CD8-positive, alpha-beta memory T cell (primary cell): ENCODE measurements at places on chromosomes 1 and 21. TPM values are rescaled to one million over a fixed set of nuclear protein-coding genes. Genes with fewer than 3 reads are reported as not detected.
A peak's percentile ranks its signal among the peaks of the same experiment; 100 is the strongest.

GRCh38 chr1:87203904-87204303 is 124.8 kb upstream of the LMO4 start:
- H3K4me1 ChIP-seq, result no peaks in the 10 kb centered on the region
- no peak overlapping the region for H3K4me3 ChIP-seq
- peaks cover 5% of the 10 kb centered on the region for H3K27me3 ChIP-seq
- DNase-seq, result no peak
- no peak overlapping the region for H3K27ac ChIP-seq

DNA sequence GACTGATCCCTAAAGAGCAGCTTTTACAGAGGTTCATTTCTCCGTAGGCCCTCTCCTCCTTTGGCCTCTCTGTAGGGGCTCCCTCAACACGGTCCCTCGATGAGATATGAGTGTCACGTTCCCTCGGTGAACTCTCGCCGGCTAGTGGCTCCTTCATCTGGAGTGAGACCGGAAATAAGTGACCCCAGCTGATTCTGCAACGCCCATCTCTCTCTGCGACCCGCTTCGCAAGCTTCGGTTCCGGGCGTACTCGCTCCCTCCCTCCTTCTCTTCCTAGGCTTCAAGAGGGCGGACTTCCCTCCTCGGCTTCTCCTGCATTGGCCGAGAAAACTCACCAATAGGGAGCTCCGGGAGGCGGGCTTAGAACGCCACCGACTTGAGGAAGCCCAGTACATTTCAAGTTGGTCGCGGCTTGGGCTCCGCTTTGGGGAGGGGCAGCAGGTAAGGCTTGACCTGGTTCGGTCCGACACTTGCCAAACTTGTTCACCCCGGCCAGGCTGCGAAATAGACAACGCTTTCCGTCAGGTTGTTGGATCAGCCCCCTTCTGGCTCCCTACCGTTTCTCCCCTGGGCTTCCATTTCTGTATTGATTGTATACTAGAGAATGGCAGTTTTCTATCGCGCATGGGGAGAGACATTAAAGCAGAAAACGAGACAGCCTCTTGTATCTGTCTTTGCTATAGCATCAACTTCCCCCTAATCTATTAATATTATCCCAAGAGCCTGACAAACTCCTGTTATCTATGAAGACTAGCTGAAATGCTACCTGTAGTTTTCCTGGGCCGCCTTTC is at the start of the genes ANKRD34A and POLR3GL:
Gene ANKRD34A, minus strand, starts transcription at position 248 of the 791 bp plus-strand sequence. CDS start 2,816 bp downstream, outside the sequence.
Gene POLR3GL, plus strand, starts transcription at position 363 of the 791 bp plus-strand sequence. CDS start 10,176 bp downstream, outside the sequence.
- peaks cover 44% of the 10 kb centered on the region for H3K4me1 ChIP-seq
- H3K4me3 ChIP-seq, result peak within 1 kb of the TSS; percentile 88
- peak; percentile 90 for DNase-seq
- no peaks in the 10 kb centered on the region for H3K36me3 ChIP-seq
- no peaks in the 10 kb centered on the region for H3K27me3 ChIP-seq

- no peaks in the 10 kb centered on the region for H3K36me3 ChIP-seq
- no peak overlapping the region for H3K4me3 ChIP-seq
- no peaks in the 10 kb centered on the region for H3K27me3 ChIP-seq
- no peaks in the 10 kb centered on the region for H3K4me1 ChIP-seq
- DNase-seq, result no peak
Observed at GRCh38 chr1:222247081-222247480, 300.8 kb downstream of the HHIPL2 start.

- no peaks in the 10 kb centered on the region for H3K36me3 ChIP-seq
- no peak overlapping the region for H3K4me3 ChIP-seq
- no peak overlapping the region for H3K27ac ChIP-seq
- DNase-seq, result no peak
Observed at GRCh38 chr21:29737186-29737585, 202.6 kb downstream of the GRIK1 start.

- no peak for DNase-seq
- H3K27me3 ChIP-seq, result no peaks in the 10 kb centered on the region
- no peaks in the 10 kb centered on the region for H3K4me1 ChIP-seq
- no peak overlapping the region for H3K27ac ChIP-seq
- no peaks in the 10 kb centered on the region for H3K36me3 ChIP-seq
Observed at GRCh38 chr1:18602533-18603211, 28.0 kb upstream of the PAX7 start.

- no peaks in the 10 kb centered on the region for H3K27me3 ChIP-seq
- H3K27ac ChIP-seq, result no peak overlapping the region
- no peak for DNase-seq
- no peaks in the 10 kb centered on the region for H3K4me1 ChIP-seq
- H3K36me3 ChIP-seq, result no peaks in the 10 kb centered on the region
- no peak overlapping the region for H3K4me3 ChIP-seq
Observed at GRCh38 chr1:208747979-208748378, 503.8 kb upstream of the PLXNA2 start.

GRCh38 chr1:214670098-214670497 is 67.1 kb downstream of the CENPF start:
- no peak for DNase-seq
- no peak overlapping the region for H3K27ac ChIP-seq
- H3K27me3 ChIP-seq, result no peaks in the 10 kb centered on the region

- no peaks in the 10 kb centered on the region for H3K4me1 ChIP-seq
- H3K4me3 ChIP-seq, result no peak overlapping the region
- H3K27me3 ChIP-seq, result no peaks in the 10 kb centered on the region
- H3K27ac ChIP-seq, result no peak overlapping the region
Observed at GRCh38 chr1:17826165-17826488, 71.0 kb downstream of the ACTL8 start.

DNA sequence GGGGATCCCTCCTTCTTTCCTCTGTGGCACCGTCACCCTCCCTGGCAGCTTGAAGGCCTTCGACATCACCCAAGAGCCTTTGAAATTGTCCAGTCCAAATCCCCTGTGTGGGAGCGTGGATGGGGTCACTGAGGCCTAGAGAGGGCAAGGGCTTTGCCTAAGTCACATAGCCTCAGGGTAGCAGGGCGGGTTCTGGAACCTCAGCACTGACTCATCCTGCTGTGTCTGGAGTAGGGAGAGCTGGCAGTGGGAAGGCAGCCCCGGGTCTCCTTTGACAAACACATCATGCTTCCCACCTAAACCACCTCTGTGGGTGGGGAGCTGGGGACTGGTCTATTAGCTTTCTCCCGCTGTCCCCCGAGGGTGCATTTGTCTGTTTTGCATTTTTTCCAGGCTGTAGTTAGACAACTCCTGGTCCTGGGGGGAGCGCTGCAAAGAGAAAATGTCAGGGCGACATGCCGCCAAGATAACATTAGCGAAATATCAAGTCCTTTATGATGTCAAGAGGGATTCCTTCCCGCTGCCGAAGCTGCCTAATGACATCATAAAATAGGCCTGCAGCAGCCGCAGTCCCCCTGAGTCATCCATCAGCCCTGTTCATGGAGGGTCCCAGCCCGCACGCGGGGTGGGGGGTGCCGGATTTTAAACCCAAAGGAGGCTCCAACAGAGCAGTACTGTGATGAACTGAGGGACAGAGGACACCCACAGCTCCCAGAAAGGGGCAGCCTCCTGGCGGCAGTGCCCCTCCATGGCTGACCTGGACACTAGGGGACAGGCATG is 77.0 kb upstream of the POU3F1 start:
- DNase-seq, result no peak
- H3K36me3 ChIP-seq, result no peaks in the 10 kb centered on the region
- H3K27me3 ChIP-seq, result no peaks in the 10 kb centered on the region
- H3K4me1 ChIP-seq, result no peaks in the 10 kb centered on the region

DNA sequence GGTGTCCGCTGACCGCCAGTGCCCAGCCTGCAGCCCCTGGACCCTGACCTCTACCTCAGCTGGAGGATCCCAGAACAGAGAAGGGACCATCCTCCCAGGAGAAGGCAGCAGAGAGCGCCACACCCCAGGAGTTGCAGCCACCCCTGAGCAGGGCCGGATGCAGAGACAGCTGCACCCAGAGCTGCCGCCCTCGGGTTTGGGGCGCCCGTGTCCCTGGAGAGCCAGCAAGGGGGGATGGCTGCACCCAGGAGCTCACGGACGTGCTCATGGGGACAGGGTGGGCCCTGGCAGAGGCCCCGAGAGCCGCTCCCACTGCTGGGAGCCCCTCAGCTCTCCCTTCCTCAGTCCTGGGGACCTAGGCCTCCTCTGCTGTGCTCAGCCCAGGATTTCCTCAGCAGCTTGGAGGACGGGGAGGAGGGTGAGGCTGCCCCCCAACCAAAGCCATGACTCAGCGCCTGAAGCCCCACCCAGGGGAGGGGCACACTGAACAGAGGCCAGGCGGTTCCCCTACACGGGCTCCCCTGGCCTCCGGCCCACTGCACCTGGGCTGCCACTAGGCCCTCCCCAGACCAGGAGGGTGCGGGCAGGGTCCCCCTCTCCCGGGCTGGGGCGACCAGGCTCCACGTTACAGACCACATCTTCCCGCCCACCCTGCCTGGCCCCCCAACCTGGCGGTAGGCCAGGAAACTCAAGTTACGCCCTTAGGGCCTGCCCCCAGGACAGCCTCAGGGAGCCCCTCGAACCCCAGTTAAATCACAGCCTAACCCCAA is 2.2 kb downstream of the ACAP3 start:
- peak; percentile 64 for DNase-seq
- peak overlapping the region; percentile 72 for H3K27ac ChIP-seq
- H3K36me3 ChIP-seq, result no peaks in the 10 kb centered on the region
- H3K4me1 ChIP-seq, result peaks cover 39% of the 10 kb centered on the region
- no peaks in the 10 kb centered on the region for H3K27me3 ChIP-seq

GRCh38 chr21:26920055-26920454 is 46.8 kb downstream of the ADAMTS5 start:
- no peak overlapping the region for H3K27ac ChIP-seq
- H3K36me3 ChIP-seq, result no peaks in the 10 kb centered on the region
- DNase-seq, result no peak
- H3K4me1 ChIP-seq, result no peaks in the 10 kb centered on the region
- H3K4me3 ChIP-seq, result no peak overlapping the region

GRCh38 chr1:48182439-48182838 is 40.1 kb upstream of the SLC5A9 start:
- H3K27ac ChIP-seq, result no peak overlapping the region
- no peak for DNase-seq
- H3K36me3 ChIP-seq, result no peaks in the 10 kb centered on the region
- no peaks in the 10 kb centered on the region for H3K27me3 ChIP-seq

- peak overlapping the region; percentile 66 for H3K4me3 ChIP-seq
- H3K27ac ChIP-seq, result no peak overlapping the region
- peak; percentile 77 for DNase-seq
- peaks cover 12% of the 10 kb centered on the region for H3K27me3 ChIP-seq
Observed at GRCh38 chr1:117758444-117759316, 152.8 kb downstream of the TENT5C start.

GRCh38 chr1:85889870-85890269 is 181.6 kb upstream of the ZNHIT6 start:
- H3K27ac ChIP-seq, result no peak overlapping the region
- no peak for DNase-seq
- H3K4me3 ChIP-seq, result no peak overlapping the region
- no peaks in the 10 kb centered on the region for H3K4me1 ChIP-seq

GRCh38 chr21:46036696-46037330 is 55.2 kb downstream of the COL6A1 start:
- H3K27me3 ChIP-seq, result no peaks in the 10 kb centered on the region
- no peaks in the 10 kb centered on the region for H3K36me3 ChIP-seq
- no peak overlapping the region for H3K27ac ChIP-seq
- no peaks in the 10 kb centered on the region for H3K4me1 ChIP-seq
- no peak overlapping the region for H3K4me3 ChIP-seq

- no peak overlapping the region for H3K4me3 ChIP-seq
- H3K36me3 ChIP-seq, result no peaks in the 10 kb centered on the region
- H3K27me3 ChIP-seq, result no peaks in the 10 kb centered on the region
- H3K4me1 ChIP-seq, result no peaks in the 10 kb centered on the region
- DNase-seq, result no peak
- no peak overlapping the region for H3K27ac ChIP-seq
Observed at GRCh38 chr1:152901631-152902030, 6.7 kb upstream of the IVL start.

GRCh38 chr1:10665930-10666850 is 130.3 kb downstream of the CASZ1 start:
- no peak overlapping the region for H3K4me3 ChIP-seq
- H3K27me3 ChIP-seq, result no peaks in the 10 kb centered on the region
- H3K4me1 ChIP-seq, result no peaks in the 10 kb centered on the region
- H3K36me3 ChIP-seq, result no peaks in the 10 kb centered on the region
- no peak for DNase-seq

GRCh38 chr1:233282582-233282886 is 13.0 kb downstream of the PCNX2 start:
- H3K27ac ChIP-seq, result no peak overlapping the region
- no peaks in the 10 kb centered on the region for H3K36me3 ChIP-seq
- H3K4me3 ChIP-seq, result no peak overlapping the region
- DNase-seq, result no peak
- H3K4me1 ChIP-seq, result peaks cover 20% of the 10 kb centered on the region

- peak overlapping the region; percentile 50 for H3K4me3 ChIP-seq
- H3K27me3 ChIP-seq, result no peaks in the 10 kb centered on the region
- H3K4me1 ChIP-seq, result peaks cover 71% of the 10 kb centered on the region
- DNase-seq, result no peak
Observed at GRCh38 chr1:25676488-25676887, 59.9 kb downstream of the MAN1C1 start.

- H3K27me3 ChIP-seq, result no peaks in the 10 kb centered on the region
- H3K27ac ChIP-seq, result no peak overlapping the region
- peaks cover 82% of the 10 kb centered on the region for H3K36me3 ChIP-seq
- no peak overlapping the region for H3K4me3 ChIP-seq
- H3K4me1 ChIP-seq, result peaks cover 36% of the 10 kb centered on the region
- DNase-seq, result no peak
Observed at GRCh38 chr1:30735668-30736498, 12.5 kb upstream of the MATN1 start.

DNA sequence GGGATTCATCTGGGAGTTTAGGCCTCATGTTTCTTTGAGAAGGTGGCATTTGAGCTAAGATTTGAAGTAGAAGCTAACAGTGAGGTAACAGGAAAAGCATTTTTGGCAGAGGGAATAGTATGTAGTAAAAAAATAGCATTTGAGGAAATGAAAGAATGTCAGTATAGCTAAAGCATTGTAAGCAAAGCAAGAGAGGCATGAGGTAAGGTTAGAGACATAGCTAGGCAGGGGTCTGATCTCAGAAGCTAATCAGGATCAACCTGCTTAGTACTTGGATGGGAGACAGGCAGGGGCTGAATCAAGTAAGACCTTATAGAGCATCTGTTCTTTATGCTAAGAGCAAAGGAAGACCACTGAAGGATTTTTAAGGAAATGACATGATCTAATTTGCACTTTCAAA is 4.0 kb downstream of the POLR3C start:
- no peak overlapping the region for H3K4me3 ChIP-seq
- DNase-seq, result no peak
- H3K27ac ChIP-seq, result no peak overlapping the region

IRF6 gene
- 1.2 TPM for total RNA-seq

RIPPLY3 gene
- total RNA-seq, result 0.09 TPM

RGS13 gene
- 0.24 TPM for total RNA-seq

SELL gene
- total RNA-seq, result 48.5 TPM

HORMAD1 gene
- not detected for total RNA-seq

LIN28A gene
- total RNA-seq, result not detected

NFYC gene
- 61.6 TPM for total RNA-seq

KANK4 gene
- not detected for total RNA-seq

G0S2 gene
- 4.5 TPM for total RNA-seq

S100A14 gene
- total RNA-seq, result not detected

LRRN2 gene
- total RNA-seq, result not detected

PAPPA2 gene
- 0.29 TPM for total RNA-seq

SGIP1 gene
- total RNA-seq, result not detected
